ENCODE measurements at places on chromosomes 16 and 17. TPM values are rescaled to one million over a fixed set of nuclear protein-coding genes. Genes with fewer than 3 reads are reported as not detected.

The CDK3 gene
- total RNA-seq = 1.8 TPM

The GRB7 gene
- total RNA-seq = 2.2 TPM

The MYH2 gene
- total RNA-seq = not detected

The CHRNE gene
- 0.30 TPM for total RNA-seq

The TCAP gene
- total RNA-seq = 5,900 TPM

The ABCA8 gene
- total RNA-seq = 52.9 TPM

The SLC5A11 gene
- total RNA-seq = not detected

The KRT15 gene
- total RNA-seq = not detected

The ANTKMT gene
- 27.5 TPM for total RNA-seq

The BAIAP3 gene
- 3.7 TPM for total RNA-seq

The CCL18 gene
- total RNA-seq = 2.7 TPM

The BEAN1 gene
- 1.4 TPM for total RNA-seq

The TPPP3 gene
- 8.9 TPM for total RNA-seq

The GSG1L gene
- not detected for total RNA-seq

The PPP1R1B gene
- 0.35 TPM for total RNA-seq

The ULK2 gene
- total RNA-seq = 14.6 TPM

The CLEC3A gene
- not detected for total RNA-seq

All from Right ventricle myocardium superior (tissue), 1 donor.